ENCODE measurements at places on chromosomes 6 and 20.

GRCh38 chr20:5078399-5078958, 41.3 kb downstream of the PCNA start:
- DNase-seq = peak; percentile 75

- DNase-seq = peak; percentile 23
These were observed 719 bp downstream of the SMPD2 start for GRCh38 chr6:109441069-109441816.

GRCh38 chr6:21158873-21159272, 434.7 kb upstream of the SOX4 start:
- peak; percentile 17 for DNase-seq

DNA sequence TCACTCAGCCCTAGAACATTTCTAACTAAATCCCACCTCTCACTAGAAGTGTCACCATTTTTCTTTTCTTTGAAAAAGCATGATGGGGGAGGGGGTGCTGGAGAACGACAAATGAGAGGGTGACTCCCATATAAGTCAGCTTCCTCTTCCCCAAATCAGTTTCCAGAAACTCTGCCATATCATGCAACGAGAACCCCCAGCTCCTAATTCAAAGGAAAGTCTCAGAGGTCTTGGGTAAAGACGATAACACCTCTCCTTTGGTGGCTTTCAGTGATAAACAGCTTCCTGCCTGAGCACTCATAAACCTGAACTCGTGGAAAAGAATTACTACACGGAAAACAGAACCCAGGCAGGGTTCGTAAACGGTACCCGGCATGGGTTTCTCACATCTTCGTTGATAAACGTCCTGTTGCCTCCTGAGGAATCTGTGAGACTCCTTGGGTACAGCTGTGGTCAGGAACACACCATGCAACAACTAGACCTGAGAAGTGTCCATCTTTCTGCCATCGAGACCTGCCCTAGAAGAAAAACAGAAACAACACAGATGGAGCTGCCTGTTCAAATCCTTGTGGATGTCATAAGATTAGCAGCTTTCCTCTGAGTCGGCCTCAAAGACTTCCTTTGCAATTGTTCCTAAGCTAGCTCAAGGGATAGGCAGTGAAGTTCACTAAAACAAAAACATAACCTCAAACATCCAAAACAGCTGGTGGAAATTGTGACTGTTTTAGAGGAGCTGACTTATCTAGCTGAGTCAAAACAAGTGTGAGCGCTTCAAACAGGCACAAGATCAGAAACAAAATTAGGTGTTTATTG, 185.8 kb upstream of the PRDM1 start:
- no peak for DNase-seq

GRCh38 chr6:43213431-43213830, 15.8 kb downstream of the DNPH1 start:
- no peak for DNase-seq

- no peak for DNase-seq
These were observed 205.5 kb downstream of the ZNF217 start for GRCh38 chr20:53387983-53388675.

- DNase-seq = no peak
These were observed 50.4 kb upstream of the TAB2 start for GRCh38 chr6:149267072-149267471.

DNA sequence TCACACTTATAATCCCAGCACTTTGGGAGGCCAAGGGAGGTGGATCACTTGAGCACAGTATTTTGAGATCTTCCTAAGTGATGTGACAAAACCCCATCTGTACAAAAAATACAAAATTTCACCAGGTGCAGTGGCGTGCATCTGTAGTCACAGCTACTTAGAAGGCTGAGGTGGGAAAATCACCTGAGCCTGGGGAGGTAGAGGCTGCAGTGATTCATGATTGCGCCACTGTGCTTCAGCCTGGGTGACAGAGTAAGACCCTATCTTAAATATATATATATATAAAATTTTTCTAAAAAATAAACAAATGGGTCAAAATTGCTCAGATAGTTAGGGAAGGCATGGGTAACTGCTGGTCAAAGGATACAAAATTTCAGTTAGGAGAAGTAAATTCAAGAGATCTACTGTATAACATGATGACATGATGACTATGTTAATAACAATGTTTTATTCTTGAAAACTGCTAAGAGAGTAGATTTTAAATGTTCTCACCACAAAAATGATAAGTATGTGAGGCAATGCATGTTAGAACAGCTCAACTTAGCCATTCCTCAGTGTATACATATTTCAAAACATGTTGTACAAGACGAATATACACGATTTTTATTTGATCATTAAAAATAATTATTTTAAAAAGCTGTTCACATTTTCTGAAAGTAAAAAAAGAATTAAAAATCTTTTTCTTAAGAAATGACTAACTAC, 24.4 kb downstream of the TBC1D32 start:
- no peak for DNase-seq

DNA sequence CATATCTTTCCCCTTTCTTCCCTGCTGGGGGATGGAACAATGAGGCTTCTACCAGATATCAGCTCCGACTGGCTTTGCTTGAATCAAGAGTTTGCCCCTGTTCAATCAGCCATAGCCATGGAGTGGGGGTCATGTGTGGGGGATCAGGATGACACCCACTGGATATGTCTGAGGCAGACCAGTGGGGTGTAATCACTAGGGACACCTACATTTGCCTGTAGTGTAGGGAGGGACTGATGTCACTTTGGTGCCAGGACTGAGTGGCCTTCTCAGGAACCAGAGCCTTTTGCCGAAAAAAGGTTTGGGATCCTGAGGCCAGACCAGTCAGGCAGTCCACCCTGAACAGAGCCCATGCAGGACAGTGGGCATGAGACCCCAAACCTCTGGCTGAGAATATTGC, 1.0 kb downstream of the ITPA start:
- no peak for DNase-seq

- no peak for DNase-seq
These were observed 275.3 kb upstream of the CITED2 start for GRCh38 chr6:139649732-139650131.

DNA sequence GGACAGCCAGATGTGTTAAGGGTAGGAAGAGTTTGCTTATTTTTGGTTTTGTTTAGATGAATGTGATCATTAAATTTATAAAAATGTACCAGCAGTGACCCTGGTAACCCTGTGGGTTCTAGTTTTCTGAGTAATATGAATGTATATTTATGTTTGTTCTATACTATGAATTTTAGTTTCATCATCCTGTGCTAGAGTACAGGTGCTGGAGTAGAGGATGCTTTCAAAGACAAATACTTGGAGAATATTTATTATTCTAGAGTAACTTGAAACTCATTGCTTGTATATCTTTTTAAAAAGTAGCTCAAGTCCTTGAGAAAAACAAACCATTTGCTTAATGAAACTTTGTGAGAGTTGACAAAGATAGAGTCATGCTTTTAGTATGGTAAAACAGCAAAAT, 7.8 kb downstream of the LRRC1 start:
- no peak for DNase-seq

All from GM18507 (cell line).